ENCODE measurements at places on chromosomes 16 and 17.

- no peak for DNase-seq
Measured at GRCh38 chr17:15301845-15302244, 36.7 kb upstream of the PMP22 start.

GRCh38 chr16:74298104-74298503 lies 1.5 kb downstream of the PSMD7 start:
- no peak for DNase-seq

- DNase-seq: no peak
Measured at GRCh38 chr17:76568811-76569221, 16.8 kb downstream of the ST6GALNAC2 start.

DNA sequence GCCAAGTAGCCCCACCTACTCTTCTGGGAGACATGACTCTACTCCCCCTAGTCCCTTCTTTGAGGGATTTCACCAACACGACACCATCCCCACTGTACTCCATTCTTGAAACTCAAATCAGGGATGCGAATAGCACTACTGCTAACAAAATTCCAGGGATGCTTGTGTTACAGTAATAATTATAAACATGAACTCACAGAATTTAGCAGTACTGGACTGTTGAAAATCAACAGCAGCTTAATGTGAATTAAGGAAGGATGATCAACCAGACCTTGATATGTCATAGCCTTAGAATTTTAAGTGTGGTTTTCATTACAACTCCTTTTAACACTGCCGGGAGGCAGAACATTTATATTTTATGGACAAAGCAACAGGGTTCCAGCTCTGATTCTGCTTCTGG lies 37.9 kb downstream of the AMFR start:
- DNase-seq: no peak

- DNase-seq: no peak
Measured at GRCh38 chr16:55125818-55126385, 195.2 kb downstream of the IRX5 start.

GRCh38 chr16:78438632-78439031 lies 339.2 kb downstream of the WWOX start:
- no peak for DNase-seq

DNA sequence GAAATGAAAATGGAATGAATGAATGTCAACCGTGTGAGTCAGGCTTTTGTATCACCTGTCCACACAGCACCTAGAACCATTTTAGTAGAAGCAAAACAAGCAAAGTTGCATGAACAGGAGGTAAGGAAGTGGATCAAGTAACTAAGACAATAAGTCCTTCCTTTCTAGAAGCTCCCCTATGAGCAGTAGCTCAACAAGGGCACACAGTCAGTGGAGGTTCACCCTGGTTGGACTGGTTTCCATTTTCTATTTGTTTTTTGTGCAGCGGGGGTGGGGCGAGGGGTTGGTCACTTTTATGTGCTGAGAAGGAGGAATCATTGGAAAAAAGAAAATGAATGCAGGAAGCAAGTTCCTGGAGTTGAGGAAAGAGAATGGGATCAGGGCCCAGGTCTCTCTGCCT lies 4.0 kb upstream of the HSBP1 start:
- DNase-seq: no peak

DNA sequence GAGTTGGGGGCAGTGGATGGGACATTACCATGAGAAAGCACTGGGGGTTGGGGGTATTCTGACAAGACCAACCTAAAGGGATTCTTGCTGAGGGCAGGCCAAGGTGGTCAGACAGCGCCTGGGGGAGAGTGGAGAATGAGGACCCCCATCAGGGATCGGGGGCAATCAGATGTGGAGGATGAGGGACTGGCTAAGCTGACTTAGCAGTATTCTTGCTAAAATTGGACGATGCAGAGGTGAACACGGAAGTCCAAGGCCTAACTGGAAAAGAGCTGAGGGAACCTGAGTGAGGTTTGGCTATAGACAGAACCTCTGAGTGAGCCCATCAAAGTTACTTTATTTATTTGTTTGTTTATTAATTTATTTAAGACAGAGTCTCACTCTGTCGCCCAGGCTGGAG lies 9.2 kb downstream of the QPRT start:
- DNase-seq: no peak

- DNase-seq: no peak
Measured at GRCh38 chr16:88681084-88681680, 5.1 kb downstream of the SNAI3 start.

- DNase-seq: no peak
Measured at GRCh38 chr16:50371036-50371716, 2.4 kb upstream of the BRD7 start.

DNA sequence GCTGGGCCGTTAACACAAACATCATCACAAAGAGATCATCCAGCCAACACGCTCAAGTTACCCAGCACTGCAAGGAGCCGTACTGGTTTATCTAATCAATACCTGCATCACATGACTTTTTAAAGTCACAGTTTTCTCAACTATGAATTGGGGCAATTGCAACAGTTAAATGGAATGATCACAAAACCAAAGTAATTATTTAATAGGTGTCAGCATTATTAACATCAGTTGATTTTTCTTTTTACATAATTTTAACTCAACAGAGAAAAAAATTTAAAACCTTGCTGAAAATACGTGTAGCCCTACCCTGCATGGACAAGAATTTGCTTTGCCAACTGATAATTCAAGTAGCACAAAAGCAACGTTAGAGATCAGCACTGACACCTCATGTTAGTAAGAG lies 95.7 kb upstream of the SOX9 start:
- DNase-seq: no peak

DNA sequence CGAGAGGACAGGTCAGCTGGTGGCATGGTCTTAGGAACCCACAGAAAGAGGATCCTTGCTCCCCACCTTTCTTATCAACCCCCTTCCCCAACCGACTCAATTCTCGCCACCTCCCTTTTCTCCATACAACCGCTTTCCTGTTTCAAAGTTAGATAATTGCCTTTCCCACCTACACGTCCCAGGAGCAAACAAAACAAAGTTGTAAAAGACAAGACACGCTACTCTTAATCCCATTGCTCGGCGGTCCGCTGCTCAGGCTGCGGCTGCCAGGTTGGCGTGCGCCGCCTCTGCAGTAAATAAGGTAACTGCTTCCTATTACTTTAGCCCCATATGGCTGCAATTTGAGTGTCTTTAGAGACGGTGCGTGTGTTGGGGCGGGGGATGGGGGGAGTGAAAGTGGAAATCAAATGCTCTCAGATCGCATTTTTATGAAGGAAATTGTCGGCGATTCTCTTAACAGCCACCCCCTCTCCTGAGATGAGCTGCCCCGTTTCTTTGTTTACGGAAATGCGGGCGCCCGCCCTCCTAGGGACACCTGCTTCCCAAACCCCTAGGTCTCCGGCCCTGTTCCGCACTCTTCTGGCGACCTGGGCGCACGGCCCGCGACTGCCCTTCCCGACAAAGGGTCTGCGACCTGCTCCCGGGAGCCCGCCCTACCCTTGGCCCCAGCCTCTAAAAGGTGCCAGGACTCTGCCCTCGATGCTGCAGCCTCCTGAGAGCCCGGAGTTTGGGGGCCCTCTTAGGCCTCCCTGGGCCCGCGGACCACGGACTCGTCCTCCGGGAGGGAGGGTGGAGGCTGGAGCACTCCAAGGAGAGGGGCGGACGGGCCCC lies 3.7 kb upstream of the CBX8 start:
- DNase-seq: no peak

- no peak for DNase-seq
Measured at GRCh38 chr16:873243-873661, 72.7 kb upstream of the GNG13 start.

GRCh38 chr16:30787613-30788378 lies 791 bp upstream of the ZNF629 start:
- no peak for DNase-seq

DNA sequence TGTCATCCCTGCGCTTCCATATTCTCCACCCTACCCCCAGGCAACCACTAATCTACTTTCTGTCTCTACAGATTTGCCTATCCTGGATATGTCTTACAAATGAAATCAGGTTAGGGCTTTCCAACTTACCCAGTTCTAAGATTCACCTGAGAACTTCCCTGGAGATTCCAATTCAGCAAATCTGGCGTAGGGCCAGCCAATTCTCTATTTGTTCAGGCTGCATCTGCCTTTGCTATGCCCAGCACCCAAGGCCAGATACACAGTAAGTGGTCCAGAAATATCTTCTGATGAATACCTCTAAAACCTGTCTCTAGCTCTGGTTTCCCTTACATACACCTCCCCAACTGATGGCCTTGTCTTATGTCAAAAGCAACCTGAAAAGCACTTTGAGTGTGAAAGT lies 10.4 kb upstream of the CTCF start:
- no peak for DNase-seq

DNA sequence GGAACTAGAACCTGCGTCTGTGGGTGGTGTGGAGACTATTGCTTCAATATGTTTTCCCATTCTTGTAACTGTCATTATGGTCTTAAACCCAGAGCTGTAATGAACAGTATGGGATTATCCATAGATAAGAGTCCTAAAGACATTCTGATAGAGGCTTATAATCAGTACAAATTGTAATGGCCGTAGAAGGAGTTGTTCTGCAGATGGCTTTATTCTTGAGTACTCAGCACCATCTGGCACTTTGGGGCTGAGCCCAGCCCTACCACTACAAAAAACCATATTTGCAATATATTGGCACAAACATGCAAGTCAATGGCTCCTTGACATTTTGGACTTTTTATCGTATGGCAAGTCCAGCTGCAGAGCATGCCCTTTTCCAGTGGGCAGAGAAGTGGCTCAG lies 150.0 kb downstream of the HS3ST4 start:
- DNase-seq: no peak

DNA sequence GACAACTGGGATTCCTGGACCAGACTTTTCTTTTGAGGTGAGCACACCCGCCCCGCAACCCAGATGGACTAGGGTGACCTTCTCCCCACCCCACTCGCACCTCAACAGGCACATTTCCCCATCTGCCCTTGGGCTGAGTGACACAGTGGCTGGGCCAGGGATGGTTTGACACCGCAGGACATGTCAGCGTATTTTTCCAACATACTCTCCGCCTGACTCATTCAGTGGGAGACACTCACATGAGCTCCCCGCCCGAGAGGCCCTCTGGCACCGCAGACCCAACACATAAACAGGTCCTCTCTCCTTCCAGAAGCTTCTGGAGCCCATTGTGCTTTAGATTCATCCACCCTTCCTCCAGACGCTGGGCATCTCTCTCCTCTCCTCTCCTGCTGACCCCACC lies 69.4 kb downstream of the ZDHHC7 start:
- no peak for DNase-seq

DNA sequence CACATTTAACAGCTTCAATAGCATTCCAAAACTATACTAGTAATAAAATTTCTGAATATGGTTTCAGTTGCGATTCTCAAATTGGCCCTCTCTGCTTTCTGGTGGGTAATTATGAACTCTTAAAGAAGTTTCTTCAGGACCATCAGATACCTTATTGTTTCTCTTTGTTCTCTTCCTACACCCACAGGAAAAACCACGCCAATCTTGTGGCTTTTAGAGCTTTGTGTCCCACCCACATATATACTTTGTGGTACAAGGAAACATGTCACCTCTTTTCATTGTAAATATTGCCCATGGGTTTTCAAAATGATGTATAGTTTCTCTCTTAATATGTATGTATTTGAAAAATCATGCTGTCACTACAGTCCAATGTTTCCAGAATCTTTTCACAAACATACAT lies 12.1 kb downstream of the ABCA9 start:
- DNase-seq: no peak

- no peak for DNase-seq
Measured at GRCh38 chr16:89023621-89024511, 46.9 kb upstream of the CBFA2T3 start.

GRCh38 chr16:20191566-20191965 lies 117.9 kb upstream of the GPR139 start:
- DNase-seq: no peak

DNA sequence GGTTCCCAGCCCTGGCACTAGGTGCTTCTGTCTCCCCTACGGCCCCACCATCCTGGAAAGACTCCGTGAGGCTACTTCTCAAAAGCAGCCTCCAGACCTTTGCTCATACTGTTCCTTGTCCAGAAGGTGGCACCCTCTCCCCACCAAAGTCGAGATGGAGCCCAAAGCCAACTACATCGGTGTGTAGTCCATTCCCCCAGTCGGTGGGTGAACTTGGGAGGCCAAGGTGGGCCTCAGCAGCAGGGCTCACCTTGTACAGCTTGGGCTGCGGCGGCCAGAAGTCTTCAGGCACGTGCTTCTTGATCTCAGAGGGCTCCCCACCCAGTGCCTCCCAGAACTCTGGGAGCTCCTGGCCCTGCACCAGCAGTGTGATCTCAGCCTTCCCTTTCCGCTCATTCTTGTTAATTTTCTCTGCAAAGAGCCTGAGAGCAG lies 10.2 kb downstream of the FLII start:
- DNase-seq: peak; percentile 81

- no peak for DNase-seq
Measured at GRCh38 chr17:42129109-42129837, 6.7 kb downstream of the HSPB9 start.

DNA sequence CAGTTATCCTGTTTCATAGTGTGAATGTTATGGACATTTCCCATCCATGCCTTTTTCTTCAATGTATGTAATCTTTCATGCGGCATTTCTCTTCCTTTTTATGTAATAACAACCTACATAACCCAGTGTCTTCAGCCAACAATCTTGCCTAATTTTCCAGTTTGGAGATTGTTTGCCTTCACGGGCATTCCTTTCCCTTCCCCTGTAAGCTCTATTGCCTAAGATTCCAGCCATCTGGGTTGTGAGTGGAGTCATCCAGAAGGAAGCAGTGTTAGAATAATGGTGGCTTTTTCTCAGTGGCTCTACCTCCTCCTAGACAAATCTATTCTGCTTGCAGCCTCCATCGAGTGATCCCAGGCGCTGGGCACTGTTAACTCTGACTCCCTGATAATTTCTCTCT lies 22.3 kb downstream of the SYCE1L start:
- DNase-seq: no peak

GRCh38 chr17:82232876-82233785 lies 4.3 kb downstream of the SLC16A3 start:
- no peak for DNase-seq

DNA sequence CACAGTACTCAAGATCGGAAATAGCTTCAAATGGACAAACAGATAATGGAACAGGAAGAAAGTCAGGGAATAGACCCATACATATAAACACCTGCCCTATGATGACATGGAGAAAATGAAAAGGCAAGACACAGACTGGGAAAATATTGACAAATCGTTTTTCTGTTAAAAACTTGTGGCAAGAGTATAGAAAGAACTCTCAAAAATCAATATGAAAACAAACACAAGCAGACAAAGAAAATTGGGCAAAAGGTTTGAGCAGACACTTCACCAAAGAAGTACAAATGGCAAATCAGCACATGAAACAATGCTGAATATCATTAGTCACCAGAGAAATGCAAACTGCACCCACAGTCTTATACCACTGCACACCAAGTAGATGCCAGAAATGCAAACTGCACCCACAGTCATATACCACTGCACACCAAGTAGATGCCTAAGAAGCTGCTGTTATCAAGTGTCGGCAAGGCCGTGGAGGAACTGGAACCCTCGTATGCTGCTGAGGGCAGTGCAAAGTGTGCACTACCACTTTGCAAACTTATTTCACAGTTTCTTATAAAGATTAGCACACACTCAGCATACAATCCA lies 123.5 kb upstream of the CHMP6 start:
- DNase-seq: no peak

DNA sequence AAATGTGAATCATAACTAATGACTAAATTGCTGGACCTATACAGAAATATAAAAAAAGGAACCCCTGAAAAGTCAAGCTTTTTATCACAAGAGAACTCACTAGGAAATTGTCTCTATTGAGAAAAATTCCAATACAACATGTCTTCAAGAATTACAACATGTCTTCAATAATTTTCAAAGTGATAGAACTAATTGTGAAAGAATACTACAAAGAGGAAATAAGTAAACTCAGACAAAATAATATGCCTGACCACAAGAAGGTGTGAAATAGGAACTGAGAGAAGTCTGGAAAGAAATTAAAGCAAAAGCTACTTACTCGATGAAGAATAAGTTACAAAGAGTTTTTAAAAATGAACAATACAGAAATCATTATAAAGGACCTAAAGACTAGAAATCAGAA lies 29.9 kb upstream of the OR1G1 start:
- DNase-seq: no peak

Data from muscle of arm (tissue), 14 donors.